ENCODE measurements at places on chromosomes 2 and 18. TPM values are rescaled to one million over a fixed set of nuclear protein-coding genes. Genes with fewer than 3 reads are reported as not detected.

- no peak for DNase-seq
Observed at GRCh38 chr18:26804519-26804918, 61.0 kb downstream of the AQP4 start.

- DNase-seq = no peak
Observed at GRCh38 chr2:71528749-71529148, 75.4 kb downstream of the DYSF start.

DNA sequence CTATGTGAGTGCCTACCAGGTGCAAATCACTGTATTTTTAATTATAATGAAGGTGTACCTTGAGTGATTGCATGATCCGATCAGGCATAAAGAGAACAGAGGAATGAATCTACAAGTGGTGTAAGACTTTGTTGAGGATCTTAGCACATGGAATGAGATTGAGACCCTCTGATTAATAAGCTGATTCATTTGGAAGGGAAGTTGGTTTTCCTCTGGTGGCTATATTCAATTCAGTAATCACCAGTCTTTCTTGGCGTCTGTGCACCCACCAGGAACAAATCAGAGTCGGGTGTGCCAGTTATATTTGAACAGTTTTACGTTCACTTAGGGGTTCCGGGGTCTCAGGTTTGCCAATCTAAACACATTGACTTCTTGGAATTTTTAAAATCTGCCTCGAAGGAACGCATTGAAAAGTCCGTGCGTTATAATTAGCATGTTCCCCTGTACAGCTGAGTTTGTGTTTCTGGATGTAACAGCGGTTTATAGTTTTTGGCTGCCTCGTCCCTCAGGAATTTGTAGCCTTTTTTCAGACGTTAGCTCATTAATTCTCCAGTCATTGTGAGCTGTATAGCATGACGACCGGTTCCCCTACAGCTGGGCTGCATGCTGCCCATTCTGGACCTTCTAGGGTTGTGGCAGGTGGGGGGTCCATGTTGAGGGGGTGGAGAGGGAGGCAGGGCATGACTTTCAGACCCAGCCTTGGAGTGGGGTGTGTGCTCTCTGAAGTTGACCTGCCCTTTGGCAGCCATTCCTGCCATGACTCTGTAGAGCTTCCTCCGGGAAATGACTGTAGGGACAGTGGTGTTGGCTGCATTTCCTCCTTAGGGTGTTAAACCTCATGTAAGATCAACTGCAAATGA, 20.3 kb downstream of the MYO1B start:
- DNase-seq = no peak

- no peak for DNase-seq
Observed at GRCh38 chr2:171405546-171405945, 28.2 kb downstream of the METTL8 start.

DNA sequence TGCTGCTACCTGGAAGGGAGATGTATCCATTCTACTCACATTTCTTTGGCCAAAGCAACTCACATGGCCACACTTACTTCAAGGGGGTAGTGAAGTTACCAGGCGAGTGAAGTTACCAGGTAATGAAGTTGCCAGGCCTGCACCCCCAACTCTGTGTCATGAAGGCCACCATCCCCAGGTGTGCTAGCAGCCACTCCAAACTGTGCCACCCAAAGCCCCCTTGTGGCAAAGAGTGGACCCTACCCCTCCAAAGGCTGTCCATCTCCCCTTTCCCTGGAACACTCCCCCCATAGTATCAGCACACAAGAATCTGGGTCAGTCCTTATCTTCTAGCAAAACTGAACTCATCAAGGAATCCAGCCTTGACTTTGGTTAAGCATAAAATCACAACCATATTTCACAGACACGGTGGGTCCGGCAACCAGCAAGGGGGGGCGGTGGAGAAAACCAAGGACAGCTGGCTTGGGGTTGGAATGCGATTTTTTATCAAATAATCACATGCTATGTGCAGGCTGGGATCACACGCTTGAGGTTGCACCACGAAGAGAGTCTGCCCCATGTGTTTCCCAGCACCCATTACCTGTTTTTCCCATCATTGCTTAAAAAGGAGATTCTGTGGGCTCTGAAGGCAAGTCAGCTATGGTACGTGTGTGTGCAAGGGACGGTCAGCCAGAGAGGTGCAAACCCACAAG, 60.9 kb downstream of the ZFP36L2 start:
- no peak for DNase-seq

DNA sequence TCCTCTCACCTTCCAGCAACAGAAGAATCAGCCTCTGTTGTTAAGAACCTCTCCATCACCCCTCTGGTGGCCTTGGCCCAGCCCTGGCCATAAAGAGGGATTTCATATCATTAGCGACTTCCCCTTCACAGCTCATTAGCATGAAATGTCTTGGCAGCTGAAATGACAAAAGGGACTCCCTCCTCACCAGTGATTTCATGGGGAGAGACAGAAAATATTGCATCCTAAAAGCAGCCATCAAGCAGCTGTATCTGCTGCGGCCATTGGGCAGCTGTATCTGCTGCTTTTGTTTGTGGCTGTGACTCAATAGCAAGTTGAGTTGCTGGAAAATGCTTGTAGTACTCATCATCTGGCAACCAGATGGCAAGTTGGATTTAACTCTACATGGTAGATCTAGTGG, 105.9 kb upstream of the RMDN2 start:
- DNase-seq = no peak

DNA sequence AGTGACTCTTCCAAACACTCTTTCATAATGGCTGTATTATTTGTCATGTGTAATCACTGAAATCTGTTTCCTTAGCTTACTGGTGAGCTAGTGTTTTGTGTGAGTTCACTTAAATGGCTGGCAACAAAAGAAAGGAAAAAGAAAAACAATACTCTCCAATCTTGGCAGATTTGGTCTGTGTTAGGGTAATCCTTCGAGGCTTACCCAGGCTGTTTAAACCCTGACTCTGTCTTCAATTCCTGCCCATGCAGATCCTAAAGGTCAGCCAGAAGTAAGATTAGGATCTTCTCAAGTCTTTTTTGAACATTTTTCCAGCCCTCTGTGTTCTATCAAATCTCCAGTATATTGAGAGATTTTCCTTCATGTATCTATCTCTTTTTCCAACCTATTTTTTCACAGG, 85.3 kb downstream of the CCDC178 start:
- no peak for DNase-seq

DNA sequence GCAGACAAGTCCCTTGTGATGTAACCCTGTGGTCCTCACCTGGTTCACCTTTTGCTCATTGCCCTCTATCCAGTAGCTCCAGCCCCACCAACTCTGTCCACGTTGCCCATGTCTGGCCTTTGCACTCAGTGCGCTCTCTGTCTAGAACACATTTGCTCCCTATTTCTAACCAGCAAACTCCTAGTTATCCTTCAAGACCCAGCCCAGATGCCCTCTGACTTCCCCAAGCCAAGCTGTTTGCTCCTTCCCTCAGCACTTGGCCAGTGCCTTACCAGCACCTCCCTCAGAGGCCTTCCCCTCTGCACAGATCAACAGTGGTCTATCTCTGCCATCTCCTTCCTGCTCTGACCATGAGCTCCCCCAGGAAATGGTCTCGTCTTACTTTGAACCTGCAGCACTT, 137.7 kb downstream of the DYSF start:
- DNase-seq = no peak

- no peak for DNase-seq
Observed at GRCh38 chr2:151616760-151617339, 117.4 kb downstream of the NEB start.

GRCh38 chr2:163462993-163463392, 272.8 kb downstream of the FIGN start:
- DNase-seq = no peak

DNA sequence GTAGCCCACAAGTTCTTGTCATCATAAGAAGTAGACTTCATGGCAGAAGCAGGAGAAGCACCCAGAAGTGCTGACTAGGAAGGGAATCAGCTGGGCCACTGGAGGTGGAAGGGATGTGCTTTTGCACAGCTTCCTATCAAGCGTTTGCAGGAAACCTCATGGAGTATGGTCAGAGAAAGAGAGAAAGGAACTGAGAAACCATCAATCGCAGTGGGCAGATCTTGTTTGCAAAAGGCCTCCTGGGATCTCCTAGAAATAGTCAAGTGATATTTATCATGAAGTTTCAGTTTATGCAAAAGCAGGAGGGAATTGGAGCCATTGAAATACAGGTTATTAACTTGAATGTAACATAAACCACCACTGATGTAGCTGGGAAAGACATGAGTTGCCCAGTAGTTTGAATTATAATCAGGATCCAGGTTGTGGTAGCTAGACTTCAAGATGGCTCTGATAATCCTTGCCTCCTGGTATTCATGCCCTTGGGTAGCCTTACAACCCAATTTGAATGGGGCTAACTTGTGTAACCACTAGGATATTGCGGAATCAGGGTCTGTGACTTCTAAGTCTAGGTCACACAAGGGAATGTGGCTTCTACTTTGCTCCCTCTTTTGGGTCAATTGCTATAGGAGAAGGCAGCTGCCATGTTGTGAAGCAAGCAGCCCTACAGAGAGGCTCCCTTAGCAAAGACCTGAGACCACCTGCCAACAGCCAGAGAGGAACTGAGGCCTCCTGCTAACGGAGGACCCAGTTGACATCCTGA, 69.8 kb upstream of the TCF4 start:
- DNase-seq = no peak

DNA sequence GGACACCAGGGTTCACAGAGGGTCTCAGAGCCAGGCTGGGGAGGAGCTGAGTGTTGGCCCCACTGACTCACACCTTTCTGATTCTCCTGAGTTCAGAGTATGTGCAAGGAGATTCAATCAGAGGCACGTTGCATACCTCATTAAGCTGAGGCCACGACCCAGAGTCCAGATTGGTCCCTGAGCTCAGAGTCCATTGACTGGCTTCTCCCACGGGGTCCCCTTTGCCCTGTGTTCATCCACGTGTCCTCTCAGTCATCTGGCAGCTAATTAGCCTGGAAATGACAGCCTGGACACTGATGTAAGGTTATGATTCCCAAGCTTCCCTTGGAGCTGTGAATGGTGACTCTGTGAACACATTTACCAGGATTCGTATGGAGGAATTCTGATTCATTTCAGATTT, 267.2 kb downstream of the SH3BP4 start:
- DNase-seq = no peak

GRCh38 chr2:23381084-23381483, 3.9 kb upstream of the KLHL29 start:
- peak; percentile 9 for DNase-seq

Gene SETBP1
- polyA plus RNA-seq = 0.22 TPM

Gene FRZB
- polyA plus RNA-seq = not detected

Gene TRIM43
- polyA plus RNA-seq = not detected

Gene UCN
- polyA plus RNA-seq = 0.71 TPM

Gene ACADL
- not detected for polyA plus RNA-seq

Gene PIGN
- polyA plus RNA-seq = 11.4 TPM

Gene C2orf78
- not detected for polyA plus RNA-seq

Gene REG1A
- polyA plus RNA-seq = not detected

Gene POLR1B
- 24.3 TPM for polyA plus RNA-seq

Gene ABCG5
- polyA plus RNA-seq = not detected
